GM12878 (cell line): ENCODE measurements at places on chromosomes 6 and 20. TPM values are rescaled to one million over a fixed set of nuclear protein-coding genes. Genes with fewer than 3 reads are reported as not detected.

HIVEP2 gene
- total RNA-seq, result 15.7 and 18.2 TPM in 2 replicates

- no peak for DNase-seq
Observed at GRCh38 chr6:81451787-81452186, 300.7 kb downstream of the TENT5A start.

DNA sequence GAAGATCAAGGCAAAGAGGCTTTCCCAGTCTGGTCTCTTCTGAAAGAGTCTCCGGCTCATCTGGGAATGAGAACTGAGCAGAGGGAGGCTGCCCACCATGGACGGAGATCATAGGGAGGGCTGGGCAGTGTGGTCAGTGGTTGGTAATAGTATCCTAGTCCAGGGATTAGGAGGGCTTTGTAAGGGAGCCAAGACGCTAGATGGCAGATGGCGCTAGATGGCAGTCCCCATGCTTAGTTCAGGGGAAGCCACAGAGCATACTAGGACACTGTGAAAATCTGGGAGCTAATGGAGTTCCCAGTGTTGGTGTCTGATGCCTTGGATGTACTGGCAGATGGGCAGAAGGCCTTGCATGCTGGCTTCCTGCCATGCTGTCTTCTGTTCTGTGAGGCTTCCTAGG, 21.7 kb upstream of the DAAM2 start:
- no peak for DNase-seq

GHRH gene
- not detected in 2 replicates for total RNA-seq

DNA sequence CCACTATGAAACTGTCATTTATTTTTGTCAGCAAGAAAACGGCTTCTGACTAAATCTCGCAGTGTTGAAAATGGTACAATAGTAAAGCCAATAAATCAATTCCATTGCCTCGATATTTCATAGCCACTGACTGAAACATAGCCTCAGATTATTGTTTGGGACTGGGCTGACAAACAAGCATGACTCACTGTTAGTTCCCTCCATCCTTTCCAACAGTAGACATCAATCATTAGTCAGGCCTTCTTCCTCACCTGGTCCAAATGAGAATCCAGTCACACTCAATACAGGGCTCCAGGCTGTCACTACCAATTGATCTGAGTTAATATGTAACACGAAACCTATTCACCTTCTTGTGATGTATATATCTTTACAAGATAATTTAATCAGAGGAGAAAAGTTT, 66.1 kb downstream of the ADGRB3 start:
- no peak for DNase-seq

ZBTB12 gene
- 3.5 and 4.5 TPM in 2 replicates for total RNA-seq

DNA sequence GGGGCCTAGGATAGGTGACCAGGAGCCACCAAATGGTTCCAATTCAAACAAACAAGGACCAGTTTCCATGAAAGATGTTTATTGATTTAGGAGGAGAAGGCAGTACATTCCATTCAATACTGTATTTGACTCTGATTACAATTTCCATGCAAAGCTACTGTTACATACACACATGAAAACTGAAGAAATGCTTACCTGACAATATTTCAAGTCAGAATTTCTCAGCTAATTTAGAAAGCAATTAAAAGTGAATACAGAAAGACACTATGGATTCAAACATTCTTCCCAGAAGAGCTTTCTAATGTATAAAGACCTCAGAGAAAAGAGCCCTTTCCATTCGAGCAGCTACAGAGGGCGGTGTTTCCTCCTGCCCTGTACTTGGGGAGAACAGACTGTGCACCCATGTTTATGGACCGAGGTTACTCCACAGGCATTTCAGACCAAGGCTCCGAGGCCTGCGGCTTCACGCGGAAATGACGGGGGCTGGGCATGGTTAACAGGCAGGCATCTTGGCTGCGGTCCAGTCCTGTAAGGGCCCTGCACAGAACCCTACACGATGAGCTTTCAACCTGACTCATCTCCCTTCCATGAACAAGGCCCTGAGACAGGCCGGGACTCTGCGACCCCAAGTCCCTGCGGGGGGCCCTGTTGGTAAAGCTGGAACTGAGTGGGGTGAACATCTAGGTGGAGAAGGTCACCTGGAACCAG, 25.7 kb upstream of the TCFL5 start:
- DNase-seq, result no peak

- DNase-seq, result no peak
Observed at GRCh38 chr6:55474382-55474781, 104.6 kb downstream of the HMGCLL1 start.

PTCRA gene
- 0.24 and 0.44 TPM in 2 replicates for total RNA-seq

- DNase-seq, result no peak
Observed at GRCh38 chr6:43945768-43946080, 175.7 kb downstream of the VEGFA start.

GRCh38 chr20:52941808-52942207, 30.4 kb upstream of the TSHZ2 start:
- no peak for DNase-seq

FLOT1 gene
- 111 and 115 TPM in 2 replicates for total RNA-seq

- no peak for DNase-seq
Observed at GRCh38 chr6:149049230-149049629, 268.3 kb upstream of the TAB2 start.

GRCh38 chr6:119848696-119849095, 499.1 kb upstream of the MAN1A1 start:
- DNase-seq, result no peak

HLA-DMA gene
- total RNA-seq, result 182 and 189 TPM in 2 replicates

GRCh38 chr6:167119670-167120582, 3.0 kb upstream of the CCR6 start:
- DNase-seq, result no peak
